Activated B cell treated with CpG ODN at 0.5 μM for 24 hours (primary cell): ENCODE measurements at places on chromosomes 5 and 9. TPM values are rescaled to one million over a fixed set of nuclear protein-coding genes. Genes with fewer than 3 reads are reported as not detected.

Gene TOR4A
- 7.9 and 9.1 TPM in 2 replicates for total RNA-seq

Gene SLCO6A1
- total RNA-seq, result not detected in 2 replicates

Gene FBLL1
- 0.20 TPM in 1 of 2 replicates, not detected in the other for total RNA-seq

Gene EIF4E1B
- not detected in 2 replicates for total RNA-seq

Gene DIRAS2
- not detected in 2 replicates for total RNA-seq

Gene TEX48
- total RNA-seq, result not detected in 2 replicates

Gene GABRA6
- not detected in 2 replicates for total RNA-seq

Gene LOX
- total RNA-seq, result not detected in 2 replicates

Gene SMIM33
- not detected in 2 replicates for total RNA-seq

Gene SLC6A7
- total RNA-seq, result not detected in 2 replicates

Gene PCDHB6
- total RNA-seq, result not detected in 2 replicates

Gene LCP2
- 7.0 and 8.5 TPM in 2 replicates for total RNA-seq
